Mesenteric fat pad (tissue), 1 donor: ENCODE measurements at places on chromosomes 6 and 20. TPM values are rescaled to one million over a fixed set of nuclear protein-coding genes. Genes with fewer than 3 reads are reported as not detected.

NFATC2 gene
- 9.3 TPM for total RNA-seq

GNRH2 gene
- total RNA-seq = not detected

GPR63 gene
- 0.32 TPM for total RNA-seq

FRK gene
- 0.80 TPM for total RNA-seq

PRICKLE4 gene
- 2.0 TPM for total RNA-seq

UNC5CL gene
- 0.48 TPM for total RNA-seq

SOBP gene
- 11.0 TPM for total RNA-seq

HLA-B gene
- total RNA-seq = 914 TPM

HSPA1B gene
- 111 TPM for total RNA-seq

TFAP2D gene
- not detected for total RNA-seq

SCRT2 gene
- not detected for total RNA-seq

C20orf204 gene
- 0.74 TPM for total RNA-seq

FGD2 gene
- 32.6 TPM for total RNA-seq

HRH3 gene
- total RNA-seq = not detected

ZFP64 gene
- 11.2 TPM for total RNA-seq

TGM3 gene
- total RNA-seq = not detected

SNAP25 gene
- total RNA-seq = 0.29 TPM

WFDC5 gene
- total RNA-seq = not detected

SLC12A5 gene
- 1.7 TPM for total RNA-seq

ASIP gene
- total RNA-seq = not detected

KIAA1755 gene
- total RNA-seq = 5.6 TPM

GPX5 gene
- not detected for total RNA-seq

TEAD3 gene
- total RNA-seq = 25.3 TPM

DDX43 gene
- 0.32 TPM for total RNA-seq

FAM83C gene
- total RNA-seq = not detected

ZBP1 gene
- total RNA-seq = 0.26 TPM

HUS1B gene
- total RNA-seq = 0.77 TPM

KHDRBS2 gene
- total RNA-seq = not detected

CSNK2B gene
- total RNA-seq = 125 TPM

RBM12 gene
- total RNA-seq = 73.4 TPM

NFS1 gene
- total RNA-seq = 23.5 TPM

ABHD16B gene
- not detected for total RNA-seq

TOX2 gene
- 1.2 TPM for total RNA-seq

FAM209B gene
- total RNA-seq = 0.51 TPM

MATN4 gene
- total RNA-seq = not detected

PARD6B gene
- 2.0 TPM for total RNA-seq

HEY2 gene
- total RNA-seq = 1.3 TPM

EYS gene
- total RNA-seq = 0.48 TPM

SCGN gene
- 3.6 TPM for total RNA-seq

SGK2 gene
- total RNA-seq = 14.0 TPM

LRRC73 gene
- 0.45 TPM for total RNA-seq

LINC00237 gene
- total RNA-seq = not detected

MYLK2 gene
- not detected for total RNA-seq
